ENCODE measurements at places on chromosomes 5 and 9.

DNA sequence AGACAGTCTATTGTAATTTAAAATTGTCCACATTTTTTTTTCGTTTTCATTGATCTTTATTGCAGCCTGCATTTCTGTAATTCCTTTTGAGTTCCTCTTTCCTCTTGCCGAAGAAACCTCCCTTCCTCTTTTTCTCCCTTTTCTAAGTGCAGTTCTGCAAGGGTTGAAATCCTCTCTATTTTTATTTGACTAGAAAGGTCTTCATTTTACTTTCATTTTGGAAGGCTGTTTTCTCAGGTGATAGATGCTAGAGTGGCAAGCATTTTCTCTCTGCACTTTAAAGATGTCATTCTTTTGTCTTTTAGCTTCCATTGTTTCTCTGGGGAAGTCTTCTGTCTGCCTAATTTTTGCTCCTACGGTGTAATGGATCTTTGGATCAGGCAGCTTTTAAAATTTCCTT, 248.5 kb downstream of the SMARCA2 start:
- DNase-seq = no peak

DNA sequence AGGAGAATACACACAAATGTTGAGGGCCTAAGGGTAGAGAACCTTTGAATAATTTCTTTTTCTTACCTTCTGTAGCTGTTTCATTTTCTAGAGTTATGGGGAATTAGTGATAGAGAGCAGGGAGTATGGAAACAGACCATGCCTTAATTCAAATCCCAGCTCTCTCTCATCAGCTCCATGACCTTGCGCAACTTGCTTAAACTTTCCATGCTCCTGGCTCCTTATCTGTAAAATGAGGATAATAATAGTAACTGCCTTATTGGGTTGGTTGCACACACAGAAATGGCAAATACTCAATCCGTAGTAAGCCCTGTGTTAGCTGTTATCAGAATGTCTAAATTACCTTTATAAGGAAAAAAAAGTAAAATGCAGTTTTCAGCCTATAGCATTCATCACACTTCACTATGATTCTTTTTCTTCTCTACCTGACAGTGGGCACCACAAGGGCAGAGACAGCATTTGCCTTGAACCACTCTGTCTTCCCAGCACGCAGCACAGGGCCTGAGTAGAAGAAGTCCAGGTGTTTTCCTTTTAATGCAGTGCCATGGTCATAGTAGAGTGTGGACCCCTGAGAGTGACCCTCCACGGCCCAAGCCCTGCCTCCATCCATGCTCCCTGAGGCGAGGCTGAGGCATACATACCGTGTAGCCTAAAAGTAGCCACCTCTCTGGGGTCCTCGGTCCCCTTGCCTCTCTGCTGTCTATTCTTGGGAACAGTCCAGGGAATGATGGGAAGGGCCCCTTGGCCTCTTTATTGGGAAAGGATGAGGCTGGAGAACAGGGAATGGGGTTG, 17.4 kb downstream of the C5orf15 start:
- no peak for DNase-seq

- DNase-seq = no peak
These were observed 674 bp downstream of the TSPAN17 start for GRCh38 chr5:176647843-176648473.

DNA sequence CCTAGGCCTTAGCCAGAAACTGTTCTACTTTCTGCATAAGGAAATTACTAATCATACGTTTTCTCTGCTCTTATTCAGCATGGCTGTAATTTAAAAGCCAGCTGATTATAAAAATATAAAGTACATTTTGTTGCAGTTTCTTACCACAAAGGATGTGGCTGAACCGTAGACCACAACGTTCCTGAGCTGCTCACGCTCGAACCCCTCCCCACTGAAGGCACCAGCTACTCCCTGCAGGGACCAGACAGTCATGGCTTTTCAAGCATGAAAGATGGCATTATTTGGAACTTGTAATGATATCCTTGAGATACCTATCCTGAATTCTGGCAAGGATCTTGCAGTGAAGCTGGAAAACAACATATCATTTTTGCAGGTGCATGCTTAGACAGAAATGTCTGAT, 91.8 kb upstream of the DMRT1 start:
- peak; percentile 45 for DNase-seq

DNA sequence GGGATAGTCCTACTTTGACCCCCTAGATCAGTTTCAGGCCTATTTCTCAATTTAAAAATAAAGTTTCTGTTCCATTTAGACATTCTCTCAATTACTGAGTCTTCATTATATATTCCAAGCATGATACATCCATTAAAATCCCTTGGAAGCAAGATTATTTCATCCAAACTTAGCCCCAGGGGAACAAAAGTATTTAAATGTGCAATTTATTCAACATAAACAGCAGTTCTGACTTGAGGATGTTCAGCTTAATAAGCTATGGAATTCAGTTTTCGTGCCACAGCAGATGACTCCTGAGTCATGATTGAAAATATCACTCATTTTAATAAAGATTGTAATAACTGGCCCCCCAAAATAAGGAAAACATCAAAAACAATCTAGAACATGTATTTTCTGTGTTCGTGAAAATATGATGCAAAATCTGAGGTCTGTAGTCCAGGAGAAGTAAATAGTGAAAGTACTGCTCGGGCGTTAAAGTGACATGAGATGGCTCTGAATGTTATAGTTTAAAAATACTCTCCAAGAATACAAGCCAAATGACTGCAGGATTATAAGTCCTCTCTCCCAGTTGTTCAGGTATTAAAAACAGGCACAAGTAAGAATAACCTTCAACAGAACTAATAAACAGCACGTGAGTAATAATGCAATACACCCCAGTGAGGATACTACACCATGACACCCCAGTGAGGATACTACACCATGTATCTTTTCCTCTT, 67.1 kb downstream of the RETREG1 start:
- DNase-seq = no peak

GRCh38 chr9:131667576-131667975, 72.3 kb downstream of the RAPGEF1 start:
- peak; percentile 61 for DNase-seq

GRCh38 chr9:99359336-99359735, 137.3 kb downstream of the SEC61B start:
- DNase-seq = no peak

DNA sequence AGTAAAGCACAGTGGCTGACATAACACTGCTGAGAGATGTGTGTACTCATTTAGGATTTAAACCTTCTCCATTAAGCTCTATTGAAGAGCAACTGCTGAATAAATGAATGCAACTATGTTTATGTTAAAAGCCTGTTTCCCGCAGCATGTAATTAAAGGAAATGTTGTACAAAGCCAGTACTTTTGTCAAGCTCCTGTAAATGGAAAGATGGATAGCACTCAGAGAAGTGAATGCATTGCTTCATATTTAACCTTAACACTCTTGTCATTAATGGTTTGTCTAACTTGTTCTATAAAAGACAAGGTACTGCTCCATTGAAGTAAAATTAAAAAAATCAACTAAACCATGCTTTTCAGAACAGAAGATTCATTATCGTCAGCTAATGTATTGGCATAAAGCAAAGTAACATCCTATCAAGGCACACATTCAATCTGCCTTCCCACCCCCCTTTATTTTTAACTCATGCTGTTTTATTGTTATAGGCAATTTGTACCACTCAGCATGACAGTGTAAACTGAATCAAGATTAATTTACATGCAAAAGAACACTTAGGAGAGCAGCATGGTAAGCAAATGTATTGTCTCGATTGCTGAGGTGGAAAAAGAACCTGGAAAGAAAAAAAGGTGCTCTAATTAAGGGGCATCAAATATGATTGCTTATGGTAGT, 240.9 kb upstream of the TBCA start:
- no peak for DNase-seq

GRCh38 chr5:68268101-68268851, 52.7 kb downstream of the PIK3R1 start:
- DNase-seq = no peak

DNA sequence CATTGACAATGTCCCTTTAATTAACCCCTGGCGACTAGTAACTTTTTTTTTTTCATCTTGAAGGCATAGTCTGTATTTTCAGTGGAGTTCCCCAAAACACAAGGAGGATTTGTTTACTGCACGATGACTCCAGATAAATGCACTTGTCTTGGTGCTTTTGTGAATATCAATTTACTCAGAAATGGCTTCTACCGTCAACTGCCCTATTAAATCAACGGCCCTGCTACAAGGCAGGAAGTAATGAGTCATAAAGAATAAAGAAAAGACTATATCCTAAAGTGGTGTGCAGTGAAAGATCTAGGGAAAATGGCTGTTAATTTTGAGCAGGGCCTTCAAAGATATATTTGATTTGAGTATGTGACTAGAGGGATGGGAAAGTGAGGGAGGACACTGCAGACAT, 388.3 kb upstream of the CHD1 start:
- no peak for DNase-seq

DNA sequence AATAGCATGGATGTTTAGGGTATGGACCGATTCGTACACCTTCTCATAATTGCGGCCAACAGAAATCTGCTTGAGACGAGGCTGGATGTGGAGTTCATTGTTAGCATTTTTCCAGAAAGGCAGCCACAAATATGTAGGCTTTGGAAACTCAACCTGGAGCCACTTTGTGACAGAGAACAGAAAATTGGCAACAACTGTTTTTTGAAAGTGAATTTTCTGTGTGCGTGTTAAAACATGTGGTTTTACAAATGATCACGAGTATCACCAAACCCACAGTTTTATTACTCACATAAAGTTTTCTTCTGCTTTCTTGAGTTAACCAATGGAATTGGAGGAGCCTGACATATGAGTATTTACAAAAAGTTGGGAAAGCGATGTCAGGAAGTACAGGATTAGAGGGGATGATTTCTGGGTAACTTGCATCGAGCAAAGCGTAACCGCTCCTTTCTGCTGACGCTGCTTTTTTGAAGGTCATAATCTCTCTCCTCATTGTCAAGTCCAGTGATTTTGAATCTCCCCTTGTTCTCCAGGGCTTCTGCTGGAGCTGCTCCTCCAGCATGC, 138.5 kb upstream of the TAF11L2 start:
- DNase-seq = no peak

DNA sequence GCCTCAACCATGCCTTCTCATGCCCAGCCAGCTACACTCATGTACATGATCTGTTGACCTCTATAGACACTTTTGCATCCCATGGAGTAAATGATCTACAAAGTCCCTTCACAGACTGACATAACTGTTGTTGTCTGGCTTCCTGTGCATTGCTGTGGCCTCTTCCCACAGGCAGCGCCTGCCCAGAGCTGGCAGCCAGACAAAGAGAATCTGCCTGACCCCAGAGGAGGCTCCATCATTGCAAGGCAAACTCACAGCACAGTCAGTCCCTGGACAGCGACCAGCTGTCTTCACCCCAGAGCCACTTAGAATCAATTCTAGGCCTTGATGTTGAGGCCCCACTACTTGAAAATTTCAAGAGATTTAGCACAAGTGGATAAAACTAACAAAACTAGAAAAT, 65.5 kb downstream of the INSYN2B start:
- no peak for DNase-seq

DNA sequence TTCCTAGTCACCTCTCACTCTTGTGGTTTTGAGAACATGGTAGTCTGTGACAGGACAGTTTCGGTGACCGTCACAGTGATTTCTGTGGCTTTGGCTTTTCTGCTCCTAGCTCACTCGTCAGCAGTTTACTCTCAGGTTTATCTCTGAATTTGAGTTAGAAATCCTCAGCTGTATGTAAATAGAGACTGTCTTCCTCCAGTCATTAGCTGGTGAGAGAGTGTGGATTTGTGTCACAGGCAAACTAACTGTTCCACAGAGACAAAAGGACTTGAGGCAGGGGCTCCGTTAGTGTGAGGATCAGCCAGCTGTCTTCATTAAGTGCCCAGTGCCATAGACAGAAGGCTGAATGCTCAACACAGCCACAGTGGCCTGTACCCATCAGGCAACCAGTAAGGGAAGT, 131.4 kb downstream of the CD180 start:
- DNase-seq = peak; percentile 1

- no peak for DNase-seq
These were observed 78.0 kb downstream of the ISOC1 start for GRCh38 chr5:129172580-129172979.

- DNase-seq = no peak
These were observed 532.4 kb downstream of the ANXA1 start for GRCh38 chr9:73683862-73684591.

DNA sequence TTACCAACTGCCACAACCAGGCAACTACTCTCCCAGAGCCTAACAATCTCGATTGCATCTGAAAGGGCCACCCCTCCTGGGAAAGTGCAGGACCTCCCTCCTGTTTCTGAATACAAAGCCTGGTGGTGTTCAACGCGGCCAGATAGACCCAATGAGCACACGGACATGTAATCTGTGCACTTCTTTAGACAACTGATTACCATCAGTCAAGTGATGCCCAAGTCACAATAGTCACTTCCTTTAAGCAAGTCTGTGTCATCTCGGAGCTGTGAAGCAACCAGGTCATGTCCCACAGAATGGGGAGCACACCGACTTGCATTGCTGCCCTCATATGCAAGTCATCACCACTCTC, 739 bp downstream of the C9orf72 start:
- peak; percentile 51 for DNase-seq

DNA sequence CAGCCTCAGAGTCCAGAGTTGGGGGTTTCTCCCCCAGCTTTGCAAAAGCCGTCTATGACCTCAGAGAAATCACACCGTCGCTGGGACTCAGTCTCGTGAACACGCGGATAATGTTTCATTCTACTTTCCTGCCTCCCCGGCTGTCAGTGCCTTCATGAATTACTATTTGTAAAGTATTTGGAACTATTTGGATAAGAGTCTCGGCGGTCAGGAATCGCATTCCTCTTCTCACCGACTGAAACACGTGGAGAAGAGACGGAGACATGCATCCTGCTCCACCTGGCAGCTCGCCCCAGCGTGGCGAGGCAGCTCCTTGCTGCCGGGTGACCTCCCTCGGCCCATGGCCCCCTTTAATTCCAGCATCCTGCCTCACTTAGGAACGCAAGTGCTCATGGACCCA, 23.9 kb downstream of the IRX2 start:
- no peak for DNase-seq

GRCh38 chr5:139167063-139167462, 31.1 kb downstream of the SIL1 start:
- DNase-seq = no peak

Measured in activated naive CD8-positive, alpha-beta T cell treated with anti-CD3 and anti-CD28 coated beads for 36 hours (primary cell).